NCI-H1694 (cell line): ENCODE measurements at places on chromosomes 11 and 22.

DNA sequence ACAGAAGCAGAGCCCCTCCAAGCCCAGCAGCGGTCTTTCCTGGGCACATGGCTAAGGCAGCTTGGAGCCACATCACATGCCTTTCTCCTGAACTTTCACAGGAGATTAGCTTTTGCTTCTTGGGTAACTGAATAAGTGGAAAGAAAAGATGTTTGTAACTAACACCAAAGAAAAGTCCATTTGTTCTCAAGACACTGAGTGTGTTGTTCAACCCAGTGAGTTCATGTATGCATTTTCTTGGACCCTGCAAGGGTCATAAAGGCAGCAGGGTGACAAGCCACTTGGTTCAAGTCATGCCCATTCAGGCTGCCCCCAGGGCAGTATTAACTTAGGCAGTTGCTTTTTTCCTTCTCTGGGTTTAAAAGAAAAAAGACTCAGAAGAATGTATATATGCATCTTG is 203.4 kb downstream of the FAM76B start:
- no peak for DNase-seq

- DNase-seq, result peak; percentile 92
Measured at GRCh38 chr22:31661851-31662667, at the start of gene PISD. Gene PISD (minus strand): TSS chr22:31662215. CDS start chr22:31662208, 7 bp downstream.

DNA sequence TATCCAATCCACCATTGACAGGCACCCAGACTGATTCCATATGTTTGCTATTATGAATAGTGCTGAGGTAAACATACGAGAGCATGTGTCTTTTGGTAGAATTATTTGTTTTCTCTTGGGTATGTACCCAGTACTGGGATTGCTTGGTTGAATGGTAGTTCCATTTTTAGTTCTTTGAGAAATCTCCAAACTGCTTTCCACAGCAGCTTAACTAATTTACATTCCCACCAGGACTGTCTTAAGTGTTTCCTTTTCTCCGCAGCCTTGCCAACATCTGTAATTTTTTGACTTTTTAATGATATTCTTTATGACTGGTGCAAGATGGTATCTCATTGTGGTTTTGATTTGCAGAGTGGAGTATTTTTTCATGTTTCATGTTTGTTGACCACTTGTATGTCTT is 8.3 kb downstream of the FDX1 start:
- no peak for DNase-seq

- no peak for DNase-seq
Measured at GRCh38 chr11:76023236-76024068, 182.8 kb downstream of the WNT11 start.

- DNase-seq, result no peak
Measured at GRCh38 chr11:11416502-11416901, 63.5 kb upstream of the CSNK2A3 start.

DNA sequence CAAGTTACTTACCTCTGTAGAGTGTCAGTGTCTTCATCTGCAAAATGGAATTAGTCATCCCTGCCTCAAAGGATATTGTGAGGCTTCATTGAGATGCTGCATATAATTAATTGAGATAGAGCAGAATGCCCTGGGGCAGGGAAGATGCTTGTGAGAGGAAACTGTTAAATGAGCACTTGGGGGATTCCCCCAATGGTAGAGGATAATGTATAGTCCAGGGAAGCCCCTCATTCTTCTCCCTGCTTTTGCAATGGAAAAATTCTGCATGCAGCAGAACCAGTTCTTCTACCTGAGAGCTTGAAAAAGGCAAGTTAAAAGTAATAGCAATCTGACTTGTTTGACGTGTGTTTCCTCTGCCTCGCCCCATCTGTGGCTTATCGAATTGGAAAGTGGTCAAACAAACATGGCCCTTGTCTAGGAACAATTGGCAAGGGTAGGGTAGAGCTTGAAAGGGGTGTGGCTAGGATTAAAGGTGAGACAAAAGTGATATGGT is 90.9 kb downstream of the NAV2 start:
- no peak for DNase-seq

GRCh38 chr11:73648571-73649046 is 2.2 kb downstream of the PLEKHB1 start:
- no peak for DNase-seq

GRCh38 chr22:16964366-16964765 is 43.7 kb downstream of the GAB4 start:
- DNase-seq, result no peak

DNA sequence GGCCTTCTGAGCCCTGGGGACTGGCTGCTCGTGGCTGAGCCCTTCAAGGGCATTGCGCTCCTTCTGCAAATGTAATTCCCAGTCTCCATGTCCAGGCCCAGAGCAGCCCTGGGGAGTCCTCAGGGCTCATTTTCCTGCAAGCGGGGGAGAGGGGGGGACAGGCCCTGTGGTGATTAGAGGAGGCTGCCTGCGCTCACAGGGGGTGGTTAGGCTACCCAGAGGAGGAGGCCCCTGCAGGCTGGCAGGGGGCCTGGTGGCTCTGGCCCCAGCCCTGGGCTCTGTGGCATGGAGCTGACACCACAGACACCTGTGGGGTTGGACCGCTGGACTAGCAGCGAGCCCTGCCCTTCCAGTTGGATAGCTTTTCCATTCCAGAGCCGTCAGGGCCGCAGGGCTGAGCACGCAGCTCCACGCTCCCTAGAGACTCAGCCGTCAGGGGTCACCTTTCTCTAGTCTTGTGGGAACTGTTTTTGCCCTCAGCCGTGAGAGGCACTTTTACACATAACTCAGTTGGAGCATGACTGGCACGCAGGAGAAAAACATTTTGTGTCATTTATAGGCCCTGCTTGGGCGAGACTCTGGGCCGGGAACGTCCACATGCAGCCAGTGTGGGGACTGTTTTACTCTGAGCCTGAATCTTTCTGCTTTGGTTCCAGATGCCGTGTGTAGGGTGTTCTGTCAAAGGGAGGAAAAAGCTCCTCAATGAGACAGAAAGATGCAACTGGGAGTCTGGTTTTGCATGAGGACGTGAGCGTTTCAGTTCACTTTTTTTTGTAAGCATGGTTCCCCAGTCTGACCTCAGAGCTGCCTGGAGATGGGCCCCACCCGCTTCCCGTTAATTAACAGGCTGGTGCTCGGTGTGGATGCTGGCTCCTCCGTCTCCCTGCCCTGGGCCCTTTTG is 58.1 kb downstream of the LRP5 start:
- no peak for DNase-seq

GRCh38 chr11:86889001-86889341 is 66.2 kb downstream of the FZD4 start:
- DNase-seq, result no peak
